ENCODE measurements at places on chromosomes 16 and 17.

DNA sequence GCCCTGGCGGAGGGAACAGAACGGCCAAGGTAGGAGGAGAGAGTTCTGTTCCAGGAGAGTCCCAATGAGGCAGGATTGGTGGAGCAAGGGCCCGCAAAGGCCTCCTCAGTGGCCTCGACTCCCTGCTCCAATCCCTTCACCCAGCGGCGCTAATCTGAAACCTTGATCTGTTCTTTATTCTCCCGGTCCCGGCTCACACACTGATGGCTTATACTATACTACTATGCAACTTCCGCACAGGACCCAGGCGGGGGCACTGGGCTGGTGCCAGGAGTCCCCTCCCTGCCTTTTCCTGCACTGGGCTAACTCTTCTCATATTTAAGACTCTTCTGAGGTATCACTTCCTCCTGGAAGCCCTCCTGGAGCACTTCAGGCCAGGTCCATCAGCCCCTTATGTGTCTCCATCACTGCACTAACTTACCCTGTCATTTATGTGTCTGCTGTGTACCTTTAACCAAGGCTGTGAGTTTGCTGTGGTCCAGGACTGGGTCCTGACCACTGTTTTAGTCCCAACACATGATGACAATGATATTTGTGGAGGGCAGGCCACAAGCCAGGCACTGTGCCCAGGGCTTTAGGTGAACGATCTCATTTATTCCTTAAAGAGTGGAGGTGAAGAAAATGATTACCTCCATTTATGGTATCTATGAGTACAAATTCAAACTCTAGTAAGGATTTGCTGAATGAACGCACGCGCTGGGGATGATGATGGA is 6.8 kb downstream of the CCDC102A start:
- no peak for DNase-seq

DNA sequence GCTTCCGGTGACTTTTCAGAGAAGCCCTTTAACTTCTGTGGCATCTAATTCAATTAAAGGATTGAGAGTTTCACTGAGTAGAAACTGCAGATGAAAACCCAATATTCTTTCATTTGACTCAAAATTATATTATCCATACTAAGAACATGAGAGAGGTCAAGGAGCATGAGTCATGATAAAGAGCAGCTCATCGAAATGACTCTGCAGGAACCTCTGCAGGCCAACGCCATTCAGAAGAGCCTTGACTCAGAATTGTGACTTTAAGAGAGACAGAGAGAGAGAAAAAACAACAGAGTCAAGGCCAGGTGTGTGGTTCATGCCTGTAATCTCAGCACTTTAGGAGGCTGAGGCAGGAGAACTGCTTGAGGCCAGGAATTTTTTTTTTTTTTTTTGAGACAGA is 417.2 kb upstream of the XYLT1 start:
- no peak for DNase-seq

DNA sequence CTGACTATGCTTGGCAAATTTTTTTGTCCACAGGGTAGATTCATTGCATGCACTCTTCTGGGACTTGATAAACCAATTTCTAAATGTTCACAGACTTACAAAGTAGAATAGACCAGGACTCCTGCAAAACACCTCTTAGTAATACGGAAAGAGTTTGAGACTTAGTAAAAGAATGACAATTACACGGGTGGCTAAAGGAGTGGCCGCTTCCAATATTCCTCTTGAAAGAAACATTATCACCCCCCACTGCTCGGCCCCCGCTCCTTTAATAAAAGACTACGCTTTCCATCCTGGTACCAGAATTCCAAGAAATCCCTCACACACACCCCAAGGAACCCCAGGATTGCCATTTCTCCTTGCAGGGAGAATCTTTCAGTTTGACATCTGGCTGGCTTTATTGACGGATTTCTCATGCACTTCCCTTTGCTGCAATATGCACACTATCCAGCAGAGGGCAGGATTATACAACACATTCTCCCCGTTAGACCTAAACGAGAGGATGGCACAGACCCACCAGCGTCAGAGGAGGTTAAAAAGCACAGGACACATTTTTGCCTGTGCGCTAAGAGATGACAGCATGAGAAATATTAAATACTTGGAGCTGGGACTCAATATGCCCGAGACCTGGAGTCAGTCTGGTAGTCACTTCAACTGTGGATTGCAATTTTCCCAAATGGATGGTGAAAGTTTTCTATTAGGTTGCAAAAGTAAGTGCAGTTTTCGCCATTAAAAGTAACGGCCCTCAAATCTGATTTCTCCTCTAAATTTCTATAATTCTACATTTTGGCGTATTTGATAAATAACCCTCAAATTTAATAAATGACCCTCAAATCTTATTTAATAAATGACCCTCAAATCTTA is 46.6 kb upstream of the NUDT7 start:
- peak; percentile 66 for DNase-seq

DNA sequence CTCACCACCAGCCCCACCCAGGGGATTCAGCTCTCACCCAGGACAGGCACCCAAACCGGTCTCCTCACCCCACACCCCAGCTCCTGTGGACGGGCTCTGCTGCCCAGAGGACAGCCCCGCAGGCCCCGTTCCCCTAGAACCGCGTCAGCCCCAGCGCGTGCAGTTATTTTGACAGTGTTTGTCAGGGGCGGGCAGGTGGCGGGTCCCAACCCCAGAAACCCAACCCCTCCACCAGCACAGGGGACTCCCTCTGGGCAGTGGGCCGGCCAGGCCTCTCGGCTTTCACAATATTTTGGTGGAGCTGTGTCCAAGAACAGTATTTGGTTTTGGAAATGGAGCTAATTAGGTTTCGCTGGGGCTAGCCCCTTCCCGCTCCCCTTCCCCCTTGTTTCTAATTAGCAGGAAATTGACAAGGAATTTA is 44.8 kb downstream of the BAHCC1 start:
- no peak for DNase-seq

GRCh38 chr17:8896641-8897635 is 29.5 kb upstream of the PIK3R6 start:
- DNase-seq: no peak

DNA sequence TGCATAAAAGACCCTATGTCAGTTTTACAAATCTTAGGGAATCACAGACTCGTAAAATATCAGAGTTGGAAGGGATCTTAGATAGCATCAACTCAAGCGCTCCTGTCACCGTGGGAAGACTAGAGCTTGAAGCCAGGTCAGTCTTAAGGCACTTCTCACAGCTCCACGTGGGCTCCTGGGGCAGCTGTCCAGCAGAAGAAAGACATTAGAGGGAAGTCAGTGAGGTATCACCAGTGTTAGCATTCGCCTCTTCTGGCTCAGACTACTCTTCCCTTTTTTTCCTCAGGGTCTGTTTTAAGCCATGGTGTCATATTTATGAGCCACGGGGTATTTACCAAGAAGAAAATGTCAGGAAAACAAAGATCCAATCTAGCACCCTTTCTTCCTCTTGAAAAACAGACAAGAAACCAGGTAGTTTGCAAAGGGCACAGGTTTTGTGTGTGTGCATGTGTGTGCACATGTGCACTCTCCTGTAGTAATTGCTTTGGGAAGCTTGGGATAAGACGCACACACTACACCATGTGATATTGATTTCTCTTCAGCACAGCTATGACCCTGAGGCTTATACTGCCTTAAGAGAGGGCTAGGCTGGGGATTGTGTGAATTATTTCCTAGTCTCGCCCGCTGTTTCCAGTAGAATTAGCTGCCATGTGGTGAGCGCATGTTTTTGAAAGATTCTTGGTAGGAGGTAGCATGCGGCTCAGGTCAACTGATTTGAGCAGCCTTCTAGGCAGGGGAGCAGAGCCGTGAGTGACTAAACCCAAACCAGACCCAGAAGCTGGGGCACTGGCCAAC is 61.0 kb upstream of the ELAC2 start:
- DNase-seq: no peak

DNA sequence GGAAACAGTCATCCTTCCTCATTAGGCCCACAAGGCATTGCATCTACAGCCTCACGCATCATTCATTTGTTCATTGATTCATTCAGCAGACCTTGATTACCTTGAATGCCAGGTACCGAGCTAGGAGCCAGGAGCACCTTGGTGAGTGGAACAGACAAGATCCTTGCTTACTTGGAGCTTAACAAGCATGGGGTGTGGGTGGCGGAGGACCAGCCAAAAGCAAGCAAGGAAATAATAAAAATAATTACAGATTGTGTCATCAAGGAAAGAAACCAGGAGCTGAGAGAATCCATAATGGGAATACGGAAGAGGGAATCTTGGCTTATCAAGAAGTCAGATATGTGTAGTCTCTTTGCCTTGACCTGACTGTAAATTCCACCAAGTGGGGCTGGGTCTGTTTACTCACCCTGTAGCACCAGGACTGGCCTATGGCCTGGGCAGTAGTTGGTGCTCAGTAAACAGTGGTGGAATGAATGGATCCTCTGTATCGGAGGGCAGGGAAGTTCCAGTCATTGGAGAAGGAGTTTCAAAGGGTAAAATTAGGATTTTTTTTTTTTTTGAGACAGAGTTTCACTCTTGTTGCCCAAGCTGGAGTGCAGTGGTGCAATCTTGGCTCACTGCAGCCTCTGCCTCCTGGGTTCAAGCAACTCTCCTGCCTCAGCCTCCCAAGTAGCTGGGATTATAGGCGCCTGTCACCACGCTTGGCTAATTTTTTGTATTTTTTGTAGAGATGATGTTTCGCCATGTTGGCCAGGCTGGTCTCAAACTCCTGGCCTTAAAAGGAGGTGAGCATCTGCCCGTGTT is 157.7 kb downstream of the MSI2 start:
- no peak for DNase-seq

DNA sequence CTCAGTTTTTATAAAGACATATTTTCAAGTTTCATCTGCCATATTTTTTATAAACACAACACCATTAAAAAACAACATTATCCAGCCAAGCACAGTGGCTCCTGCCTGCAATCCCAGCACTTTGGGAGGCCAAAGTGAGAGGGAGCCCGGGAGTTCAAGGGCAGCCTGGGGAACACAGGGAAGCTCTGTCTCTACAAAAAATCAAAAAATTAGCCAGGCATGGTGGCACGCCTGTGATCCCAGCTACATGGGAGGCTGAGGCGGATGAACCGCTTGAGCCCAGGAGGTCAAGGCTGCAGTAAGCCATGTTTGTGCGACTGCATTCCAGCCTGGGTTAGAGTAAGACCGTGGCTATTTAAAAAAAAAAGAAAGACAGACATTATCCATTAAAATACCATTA is 17.2 kb upstream of the NTAN1 start:
- no peak for DNase-seq

- DNase-seq: no peak
Observed at GRCh38 chr17:9958586-9959281, 53.7 kb upstream of the RCVRN start.

DNA sequence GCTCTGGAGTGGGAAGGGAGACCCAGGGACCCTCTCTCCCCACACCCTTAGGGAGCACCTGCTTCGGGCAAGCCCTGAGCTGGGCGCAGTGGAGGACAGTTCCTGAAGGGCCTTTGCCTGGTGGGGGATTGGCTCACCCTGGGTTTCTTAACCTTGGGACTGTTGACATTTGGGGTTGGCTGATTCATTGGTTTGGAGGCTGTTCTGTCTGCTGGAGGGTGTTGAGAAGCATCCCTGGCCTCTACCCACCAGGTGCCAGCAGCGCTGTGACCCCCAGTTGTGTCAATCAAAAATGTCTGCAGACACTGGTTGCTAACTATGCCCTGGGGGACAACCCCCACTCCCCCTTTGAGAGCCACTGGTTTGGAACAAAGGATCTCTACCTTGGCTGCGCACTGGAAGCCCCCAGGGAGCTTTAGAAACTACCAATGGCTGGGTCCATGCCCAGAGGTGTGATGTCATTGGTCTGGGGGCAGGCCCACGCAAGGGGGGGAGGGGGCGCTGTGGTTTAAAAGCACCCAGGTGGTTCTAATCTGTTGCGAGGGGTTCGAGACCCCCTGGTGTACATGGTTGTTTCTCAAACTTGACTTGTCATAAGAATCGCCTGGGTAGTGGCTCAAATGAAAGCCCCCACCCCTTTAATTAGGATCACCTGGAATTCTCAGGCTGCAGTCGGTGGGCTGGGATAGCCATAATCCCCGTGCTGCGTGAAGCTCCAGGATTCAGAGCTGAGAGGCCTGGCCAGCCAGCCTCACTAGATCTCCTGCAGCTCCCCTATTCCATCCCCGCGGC is 151.9 kb upstream of the GSE1 start:
- DNase-seq: no peak

DNA sequence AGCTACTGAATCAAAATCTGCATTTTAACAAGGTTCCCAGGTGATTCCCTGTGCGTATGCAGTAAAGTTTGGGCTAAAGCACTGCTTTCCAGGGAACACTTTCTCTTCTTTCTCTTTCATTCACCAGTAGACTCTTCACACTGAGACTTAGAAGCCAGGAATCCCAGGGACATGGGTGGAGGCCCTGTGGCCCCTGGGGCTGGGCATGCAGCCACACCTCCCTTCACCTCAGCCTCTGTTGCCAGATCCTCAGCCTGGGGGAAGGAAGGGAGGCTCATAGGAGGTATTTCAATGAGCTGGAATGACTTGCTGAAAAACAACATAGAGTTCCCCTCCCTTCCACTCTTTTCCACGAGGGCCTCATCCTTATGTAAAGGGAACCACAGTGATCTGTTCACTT is 1.2 kb downstream of the G6PC3 start:
- DNase-seq: no peak

DNA sequence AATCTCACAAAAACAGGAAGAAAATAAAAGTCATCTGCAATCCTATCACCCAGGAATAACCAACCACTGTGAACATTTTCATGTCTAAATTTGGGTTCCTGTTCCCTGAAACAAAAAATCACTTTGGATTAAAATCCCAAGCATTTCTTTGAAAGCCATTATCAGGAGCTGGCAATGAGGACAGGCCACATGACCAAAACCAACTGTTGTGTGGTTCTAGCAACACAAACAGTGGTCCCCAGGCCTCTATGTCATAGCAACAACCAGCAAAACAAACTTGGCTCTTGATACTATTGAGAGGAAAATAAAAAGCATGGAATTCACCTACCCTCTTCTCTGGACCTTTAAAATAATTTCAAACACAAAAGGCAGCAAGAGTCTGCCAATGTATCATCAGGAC is 252.5 kb downstream of the SLC39A11 start:
- no peak for DNase-seq

DNA sequence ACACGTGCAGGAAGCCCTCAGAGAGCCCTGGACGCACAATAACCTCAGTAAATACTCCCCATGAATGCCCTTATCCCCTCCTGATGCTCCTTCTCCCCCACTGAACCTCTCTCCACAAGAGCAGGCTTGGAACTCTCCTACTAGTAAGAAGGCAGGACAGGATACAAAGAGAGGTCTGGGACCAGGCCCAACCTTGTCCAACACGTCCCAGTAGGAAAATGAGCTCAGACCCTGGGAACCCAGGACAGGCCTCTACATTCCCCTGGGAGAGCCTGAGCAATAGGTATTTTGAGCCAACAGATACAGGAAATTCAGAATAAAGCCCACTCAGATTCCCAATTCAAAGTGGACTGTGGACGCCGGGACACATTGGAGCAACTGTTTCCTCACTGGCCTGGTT is 19.2 kb downstream of the ZNF423 start:
- DNase-seq: no peak

DNA sequence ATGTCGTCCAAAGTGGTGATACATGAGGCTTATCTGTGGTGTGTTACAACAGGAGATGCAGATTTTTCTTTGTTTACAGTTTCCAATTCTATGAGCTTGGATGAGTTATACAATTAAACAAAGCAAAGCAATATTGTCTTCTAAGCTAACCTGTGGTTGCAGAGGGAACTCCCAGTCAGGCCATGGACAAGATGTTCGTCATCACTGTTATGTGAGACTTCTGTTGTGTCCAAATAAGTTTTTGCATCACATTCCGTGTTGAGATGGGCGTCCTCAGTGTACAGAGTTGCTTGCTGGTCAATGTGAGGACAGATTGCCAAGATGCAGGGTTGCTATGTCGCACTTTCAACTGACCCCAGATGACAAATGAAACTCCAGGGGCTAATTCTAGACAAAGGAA is 189.3 kb downstream of the IRF8 start:
- DNase-seq: no peak

- DNase-seq: no peak
Observed at GRCh38 chr17:43634591-43635125, 27.1 kb downstream of the MEOX1 start.
